ENCODE measurements at places on chromosomes 4 and X. TPM values are rescaled to one million over a fixed set of nuclear protein-coding genes. Genes with fewer than 3 reads are reported as not detected.

- H3K27ac ChIP-seq = peak overlapping the region; percentile 93
- no peak for DNase-seq
- peak overlapping the region; percentile 54 for H3K4me3 ChIP-seq
- peaks cover 13% of the 10 kb centered on the region for H3K36me3 ChIP-seq
- no peaks in the 10 kb centered on the region for H3K27me3 ChIP-seq
- peaks cover 74% of the 10 kb centered on the region for H3K4me1 ChIP-seq
Measured at GRCh38 chr4:165992283-165992682, 119.2 kb downstream of the TLL1 start.

DNA sequence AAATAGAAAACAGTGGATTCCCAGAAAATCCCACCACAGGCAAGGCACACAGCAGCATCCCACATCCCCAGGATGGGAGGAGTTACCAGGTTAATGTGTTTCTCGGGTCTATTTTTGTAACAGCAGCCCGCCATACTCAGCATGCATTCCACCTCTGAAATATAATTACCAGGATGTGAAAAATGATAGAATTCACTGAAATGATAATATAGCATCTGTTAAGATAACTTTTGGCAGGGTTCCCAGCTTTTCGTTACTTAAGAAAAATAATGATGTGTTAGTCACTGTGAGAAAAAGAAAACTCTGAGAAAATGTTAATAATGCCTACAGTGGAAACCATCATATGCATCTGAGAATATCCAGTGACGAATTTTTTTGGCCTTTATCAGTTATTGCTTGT, 87.1 kb downstream of the VCX2 start:
- H3K27ac ChIP-seq = no peak overlapping the region
- DNase-seq = no peak
- no peaks in the 10 kb centered on the region for H3K27me3 ChIP-seq

DNA sequence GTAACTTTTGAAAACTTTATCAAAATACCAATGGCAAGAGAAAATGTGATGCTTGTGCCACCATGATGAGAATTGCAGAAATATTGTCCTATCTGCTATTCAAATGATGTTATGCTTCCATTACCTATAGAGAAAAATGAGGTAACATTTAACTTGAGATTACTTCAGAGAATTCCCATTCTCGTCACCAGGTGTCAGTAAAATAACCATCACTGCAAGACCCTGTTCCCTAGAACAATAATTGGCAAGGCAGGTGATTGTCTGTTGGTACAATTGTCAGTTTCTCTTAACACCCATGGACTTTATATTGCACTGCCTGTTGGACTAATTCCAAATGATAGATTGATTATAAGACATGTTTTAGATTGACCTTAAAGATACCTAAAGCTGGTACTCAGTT, 179.9 kb downstream of the GABRG1 start:
- H3K27ac ChIP-seq = no peak overlapping the region
- no peak for DNase-seq
- no peaks in the 10 kb centered on the region for H3K36me3 ChIP-seq
- no peaks in the 10 kb centered on the region for H3K27me3 ChIP-seq

DNA sequence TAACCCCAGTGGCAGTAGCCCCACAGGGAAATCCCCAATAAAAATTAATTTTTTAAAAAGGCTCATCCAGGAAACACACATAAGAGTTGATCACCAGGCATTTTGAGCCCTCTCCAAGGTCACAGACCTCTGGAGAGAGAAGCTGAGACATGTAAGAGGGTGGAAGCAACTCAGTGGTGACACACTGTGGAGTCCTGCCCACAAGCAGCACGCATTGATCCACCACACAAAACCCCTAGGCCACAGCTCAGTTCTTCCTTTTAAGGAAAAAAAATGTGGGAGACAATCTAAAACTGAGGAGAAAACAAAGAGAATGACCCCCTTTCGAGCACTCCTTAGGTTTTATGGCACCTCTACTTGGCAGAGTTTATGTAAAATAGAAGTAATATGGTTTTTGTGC, 71.7 kb upstream of the S100G start:
- H3K27me3 ChIP-seq = no peaks in the 10 kb centered on the region
- H3K4me3 ChIP-seq = no peak overlapping the region
- DNase-seq = no peak
- peaks cover 33% of the 10 kb centered on the region for H3K4me1 ChIP-seq
- H3K27ac ChIP-seq = peak overlapping the region; percentile 29

- DNase-seq = no peak
- peaks cover 3% of the 10 kb centered on the region for H3K4me1 ChIP-seq
- no peaks in the 10 kb centered on the region for H3K27me3 ChIP-seq
- no peak overlapping the region for H3K4me3 ChIP-seq
Measured at GRCh38 chr4:72326692-72327632, 242.1 kb downstream of the ADAMTS3 start.

DNA sequence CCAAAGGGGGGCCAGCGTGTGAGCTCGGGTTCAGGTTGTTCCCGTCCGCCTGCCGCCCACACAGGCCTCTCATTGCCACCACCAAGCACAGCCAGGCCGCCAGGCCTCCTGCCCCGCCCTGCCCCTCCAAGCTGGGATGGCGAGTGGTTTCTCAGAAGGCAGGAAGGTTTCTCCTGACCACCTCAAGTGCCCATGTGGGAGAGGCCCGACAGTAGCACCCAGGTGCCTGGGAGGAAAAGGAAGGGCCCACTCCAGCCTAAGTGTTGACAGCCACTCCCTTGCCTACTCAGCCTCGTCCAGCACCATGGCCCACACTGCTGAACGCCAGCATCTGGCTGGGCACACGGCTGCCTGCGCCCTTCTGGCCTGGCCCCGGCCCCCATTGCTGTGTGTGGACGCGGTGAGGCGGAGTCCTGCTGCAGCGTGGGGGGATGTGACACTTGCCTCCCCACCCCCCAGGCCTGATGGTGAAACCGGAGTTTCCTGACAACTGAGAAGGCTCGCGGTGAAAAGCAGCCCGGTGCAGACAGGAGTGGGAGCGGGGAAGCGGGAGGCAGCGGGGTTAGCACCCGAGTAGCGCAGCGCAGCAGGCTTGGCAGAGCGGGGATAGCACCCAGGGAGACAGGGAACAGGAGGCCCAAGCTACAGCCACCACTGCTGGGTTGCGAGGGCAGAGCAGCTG, 19.2 kb downstream of the FLNA start:
- H3K36me3 ChIP-seq = peaks cover 8% of the 10 kb centered on the region
- H3K4me1 ChIP-seq = peaks cover 2% of the 10 kb centered on the region
- no peak overlapping the region for H3K27ac ChIP-seq
- H3K27me3 ChIP-seq = no peaks in the 10 kb centered on the region
- H3K4me3 ChIP-seq = no peak overlapping the region

DNA sequence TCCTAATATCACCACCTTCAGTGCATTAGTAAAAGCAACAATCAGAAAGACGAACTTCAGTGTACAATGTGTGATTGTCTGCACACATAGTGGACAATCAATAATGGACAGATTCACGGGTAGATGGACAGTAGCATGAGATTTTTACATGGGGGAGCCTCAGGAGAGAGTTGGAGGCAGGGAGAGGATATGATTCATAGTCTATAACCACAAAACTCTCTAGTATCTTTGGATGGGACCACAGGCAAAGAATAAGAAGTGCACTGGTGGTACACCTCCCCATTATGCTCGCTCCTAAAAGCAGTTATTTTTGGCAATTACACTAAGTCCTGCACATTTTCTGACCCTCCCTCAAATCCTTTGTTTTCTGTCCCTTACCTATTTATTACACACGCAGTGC, 624.4 kb upstream of the ACTRT1 start:
- DNase-seq = no peak
- H3K27ac ChIP-seq = no peak overlapping the region
- H3K27me3 ChIP-seq = no peaks in the 10 kb centered on the region
- no peaks in the 10 kb centered on the region for H3K4me1 ChIP-seq

The NWD2 gene
- not detected for total RNA-seq

The GCNA gene
- total RNA-seq = 4.4 TPM

The CDS1 gene
- total RNA-seq = not detected

DNA sequence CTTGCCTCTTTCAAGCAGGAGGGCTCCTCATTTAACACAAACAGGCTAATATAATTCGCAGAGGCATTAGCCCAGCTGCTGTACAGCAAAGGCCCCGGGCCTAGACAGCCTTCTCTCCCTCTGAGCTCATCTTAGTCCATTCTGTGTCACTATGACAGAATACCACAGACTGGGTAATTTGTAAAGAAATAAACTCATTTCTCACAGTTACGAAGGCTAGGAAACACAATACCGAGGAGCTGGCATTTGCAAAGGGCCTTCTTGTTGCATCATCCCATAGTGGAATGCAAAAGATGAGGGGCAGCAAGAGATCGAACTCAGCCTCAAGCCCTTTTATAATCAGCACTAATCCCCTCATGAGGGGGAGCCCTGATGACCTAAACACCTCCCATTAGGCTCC, 48.5 kb downstream of the TSPAN5 start:
- peaks cover 77% of the 10 kb centered on the region for H3K4me1 ChIP-seq
- peaks cover 6% of the 10 kb centered on the region for H3K36me3 ChIP-seq
- H3K27me3 ChIP-seq = no peaks in the 10 kb centered on the region

DNA sequence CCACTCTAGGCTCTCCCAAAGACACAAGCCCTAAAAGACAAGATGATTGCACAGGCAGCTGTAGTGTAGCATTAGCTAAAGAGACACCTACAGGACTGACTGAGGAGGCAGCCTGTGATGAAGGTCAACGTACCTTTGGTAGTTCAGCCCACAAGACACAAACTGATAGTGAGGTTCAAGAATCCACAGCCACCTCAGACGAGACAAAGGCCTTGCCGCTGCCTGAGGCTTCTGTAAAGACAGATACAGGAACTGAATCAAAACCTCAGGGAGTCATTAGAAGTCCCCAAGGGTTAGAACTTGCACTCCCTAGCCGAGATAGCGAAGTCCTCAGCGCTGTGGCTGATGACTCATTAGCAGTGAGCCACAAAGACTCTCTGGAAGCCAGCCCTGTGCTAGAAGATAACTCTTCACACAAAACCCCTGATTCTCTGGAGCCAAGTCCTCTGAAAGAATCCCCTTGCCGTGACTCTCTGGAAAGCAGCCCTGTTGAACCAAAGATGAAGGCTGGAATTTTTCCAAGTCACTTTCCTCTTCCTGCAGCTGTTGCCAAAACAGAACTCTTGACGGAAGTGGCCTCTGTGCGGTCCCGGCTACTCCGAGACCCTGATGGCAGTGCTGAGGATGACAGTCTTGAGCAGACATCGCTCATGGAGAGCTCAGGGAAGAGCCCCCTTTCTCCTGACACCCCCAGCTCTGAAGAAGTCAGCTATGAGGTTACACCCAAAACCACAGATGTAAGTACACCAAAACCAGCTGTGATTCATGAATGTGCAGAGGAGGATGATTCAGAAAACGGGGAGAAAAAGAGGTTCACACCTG, 306.3 kb downstream of the ANK2 start:
- no peaks in the 10 kb centered on the region for H3K27me3 ChIP-seq
- DNase-seq = no peak
- no peak overlapping the region for H3K4me3 ChIP-seq
- H3K27ac ChIP-seq = no peak overlapping the region
- peaks cover 2% of the 10 kb centered on the region for H3K36me3 ChIP-seq

DNA sequence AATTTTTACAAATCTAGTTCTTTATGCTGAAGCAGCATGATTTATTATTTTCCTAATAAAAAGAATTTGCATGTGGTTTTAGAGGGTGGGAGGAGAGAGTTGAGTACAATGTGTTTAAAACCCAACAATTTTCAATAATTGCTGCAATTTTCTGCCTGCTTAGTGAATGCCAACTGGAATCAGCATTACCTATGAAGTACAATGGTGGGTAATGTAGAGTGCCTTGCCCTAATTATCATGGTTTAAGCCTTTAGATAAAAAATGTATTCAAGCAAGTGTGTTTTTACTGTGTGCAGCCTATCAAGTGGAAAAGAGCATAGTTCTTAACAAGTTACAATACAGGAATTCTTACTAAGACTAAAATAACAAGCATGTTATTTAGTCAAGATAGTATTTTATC, 77.9 kb upstream of the ANKRD50 start:
- H3K4me1 ChIP-seq = peaks cover 10% of the 10 kb centered on the region
- peaks cover 4% of the 10 kb centered on the region for H3K36me3 ChIP-seq
- H3K27me3 ChIP-seq = no peaks in the 10 kb centered on the region
- H3K27ac ChIP-seq = no peak overlapping the region

- H3K4me1 ChIP-seq = no peaks in the 10 kb centered on the region
- H3K27ac ChIP-seq = no peak overlapping the region
- no peaks in the 10 kb centered on the region for H3K27me3 ChIP-seq
- DNase-seq = no peak
- no peak overlapping the region for H3K4me3 ChIP-seq
- no peaks in the 10 kb centered on the region for H3K36me3 ChIP-seq
Measured at GRCh38 chr4:91837608-91838029, 466.1 kb upstream of the GRID2 start.

The ANK2 gene
- 20.8 TPM for total RNA-seq

DNA sequence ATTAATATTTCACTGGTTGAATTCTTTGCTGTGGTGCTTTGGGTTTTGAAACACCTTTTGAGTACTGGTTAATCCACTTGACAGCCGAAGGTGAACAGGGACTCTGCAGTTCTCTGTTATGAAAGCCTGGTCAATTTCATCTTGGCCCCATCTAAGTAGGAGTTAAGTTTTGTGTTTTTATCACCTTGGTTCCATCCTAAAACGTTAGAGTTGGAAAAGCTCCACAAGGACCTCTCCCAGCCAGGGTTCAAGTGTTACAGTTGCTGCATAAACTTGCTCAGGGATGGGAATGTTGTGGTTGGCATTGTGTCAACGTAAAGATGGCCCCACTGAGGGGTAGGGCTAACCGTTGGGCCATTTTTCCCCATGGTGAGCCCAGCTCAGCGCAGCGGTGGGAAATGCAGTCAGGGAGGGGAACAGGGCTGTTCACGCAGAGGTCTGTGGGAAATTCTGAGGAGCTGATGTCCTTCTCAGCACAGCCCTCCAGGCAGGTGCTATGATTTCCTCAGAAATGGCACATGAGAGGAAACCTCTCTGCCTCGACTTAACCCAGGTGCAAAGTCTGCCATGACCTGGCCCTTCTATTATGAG, 188.7 kb downstream of the STIM2 start:
- peaks cover 7% of the 10 kb centered on the region for H3K4me1 ChIP-seq
- no peak overlapping the region for H3K27ac ChIP-seq
- H3K36me3 ChIP-seq = no peaks in the 10 kb centered on the region
- peak; percentile 74 for DNase-seq
- H3K4me3 ChIP-seq = no peak overlapping the region

The F8A3 gene
- 5.6 TPM for total RNA-seq
